ENCODE measurements at places on chromosomes 5 and 9.

GRCh38 chr9:115192280-115192679 lies 74.3 kb upstream of the TNC start:
- DNase-seq = no peak

- no peak for DNase-seq
Measured at GRCh38 chr5:62144401-62145022, 161.5 kb upstream of the KIF2A start.

DNA sequence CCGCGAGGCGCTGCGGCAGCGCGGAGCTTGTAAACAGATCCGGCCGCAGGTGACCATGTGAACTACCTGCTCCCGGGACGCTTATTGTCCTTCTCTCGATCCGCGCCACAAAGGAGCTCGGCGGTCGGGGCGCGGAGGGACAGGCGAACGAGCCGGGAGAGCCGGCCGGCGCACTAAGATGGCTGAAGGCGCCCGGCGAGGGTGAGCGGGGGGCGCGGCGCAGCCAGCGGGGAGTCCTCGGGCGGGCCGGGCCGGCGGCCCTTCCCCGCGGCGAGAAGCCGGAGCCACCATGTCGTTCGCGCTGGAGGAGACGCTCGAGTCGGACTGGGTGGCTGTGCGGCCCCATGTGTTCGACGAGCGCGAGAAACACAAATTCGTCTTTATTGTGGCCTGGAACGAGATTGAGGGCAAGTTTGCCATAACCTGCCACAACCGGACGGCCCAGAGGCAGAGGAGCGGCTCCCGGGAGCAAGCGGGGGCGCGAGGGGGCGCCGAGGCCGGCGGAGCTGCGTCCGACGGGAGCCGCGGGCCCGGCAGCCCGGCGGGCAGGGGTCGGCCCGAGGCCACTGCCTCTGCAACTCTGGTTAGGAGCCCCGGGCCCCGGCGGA lies 535 bp downstream of the JMY start:
- DNase-seq = peak; percentile 41

GRCh38 chr9:4986296-4986695 lies 1.2 kb downstream of the JAK2 start:
- no peak for DNase-seq

- DNase-seq = peak; percentile 67
Measured at GRCh38 chr5:152532714-152533113, 127.6 kb upstream of the NMUR2 start.

DNA sequence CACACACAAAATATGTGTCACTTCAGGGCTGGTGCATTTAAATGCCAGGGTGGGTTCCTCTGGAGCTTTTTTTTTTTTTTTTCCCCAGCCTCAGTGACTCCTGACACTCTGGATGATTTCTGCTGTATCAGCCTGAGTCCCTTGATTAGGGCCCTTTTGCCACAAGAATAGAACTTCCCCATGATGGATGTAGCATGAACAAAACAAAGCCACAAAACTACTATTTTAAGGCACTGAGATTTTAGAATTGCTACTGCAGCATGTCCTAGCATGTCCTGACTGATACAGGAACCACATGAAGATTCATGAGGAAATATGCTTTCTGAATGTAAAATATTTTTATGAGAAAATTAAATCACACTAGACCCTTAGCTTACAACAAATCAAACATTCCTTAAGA lies 13.9 kb upstream of the ADGRD2 start:
- no peak for DNase-seq

- DNase-seq = no peak
Measured at GRCh38 chr9:107502464-107502863, 12.9 kb upstream of the KLF4 start.
